Activated CD4-positive, alpha-beta T cell treated with anti-CD3 and anti-CD28 coated beads, Interleukin-2, amount 50 U/mL, for 1 hour (primary cell): ENCODE measurements at places on chromosomes 1 and 21.
A peak's percentile ranks its signal among the peaks of the same experiment; 100 is the strongest.

GRCh38 chr1:206081856-206082255, 28.9 kb downstream of the RHEX start:
- no peak for DNase-seq

GRCh38 chr1:16009030-16009460, 5.0 kb downstream of the SRARP start:
- peak; percentile 73 for DNase-seq

- DNase-seq = no peak
Measured at GRCh38 chr21:46129846-46130651, 25.3 kb downstream of the FTCD start.

- DNase-seq = no peak
Measured at GRCh38 chr1:151711951-151712350, 4.7 kb downstream of the CELF3 start.

- DNase-seq = no peak
Measured at GRCh38 chr21:45257673-45258341, 29.9 kb downstream of the POFUT2 start.

- no peak for DNase-seq
Measured at GRCh38 chr1:201450721-201451291, 18.2 kb downstream of the PHLDA3 start.

DNA sequence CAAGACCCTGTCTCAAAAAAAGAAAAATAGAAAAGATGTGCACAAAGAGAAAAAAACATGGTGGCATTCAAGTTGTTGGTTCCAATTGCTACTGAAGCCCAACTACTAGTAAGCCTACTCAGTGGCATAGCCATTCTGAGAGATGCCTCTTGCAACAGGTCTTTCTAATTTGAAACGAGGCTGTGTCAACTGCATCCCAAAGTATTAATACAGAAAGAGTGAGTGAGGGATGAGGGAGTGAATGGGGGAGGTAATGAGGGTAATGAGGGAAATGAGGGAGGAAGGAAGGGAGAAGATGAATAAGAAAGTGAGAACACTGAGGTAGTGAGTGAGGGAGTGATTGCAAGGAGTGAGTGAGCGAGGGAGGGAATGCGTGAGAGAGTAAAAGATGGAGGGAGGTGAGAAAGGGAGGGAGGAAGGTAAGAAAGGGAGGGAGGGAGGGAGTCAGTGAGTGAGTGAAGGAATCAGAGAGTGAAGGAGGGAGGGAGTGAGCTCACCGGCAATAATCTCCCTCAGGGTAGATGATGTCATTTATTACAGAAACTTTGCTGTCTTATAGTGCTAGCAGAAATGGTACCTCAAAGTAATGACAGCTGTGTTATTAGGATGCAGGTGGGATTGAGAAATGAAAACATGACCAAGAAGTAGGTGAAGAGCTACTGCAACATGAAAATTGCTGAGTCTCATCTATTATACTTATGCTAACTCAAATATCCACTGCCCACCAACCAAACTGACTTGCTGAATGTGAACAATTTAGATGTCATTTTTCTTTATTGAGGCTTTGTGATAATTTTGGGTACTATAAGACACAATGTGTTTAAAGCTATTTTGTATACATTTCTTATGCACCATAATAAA, 75.6 kb upstream of the ADAM30 start:
- no peak for DNase-seq

GRCh38 chr1:175191659-175192058, 917 bp downstream of the KIAA0040 start:
- no peak for DNase-seq
